ENCODE measurements at places on chromosomes 7 and 10.

DNA sequence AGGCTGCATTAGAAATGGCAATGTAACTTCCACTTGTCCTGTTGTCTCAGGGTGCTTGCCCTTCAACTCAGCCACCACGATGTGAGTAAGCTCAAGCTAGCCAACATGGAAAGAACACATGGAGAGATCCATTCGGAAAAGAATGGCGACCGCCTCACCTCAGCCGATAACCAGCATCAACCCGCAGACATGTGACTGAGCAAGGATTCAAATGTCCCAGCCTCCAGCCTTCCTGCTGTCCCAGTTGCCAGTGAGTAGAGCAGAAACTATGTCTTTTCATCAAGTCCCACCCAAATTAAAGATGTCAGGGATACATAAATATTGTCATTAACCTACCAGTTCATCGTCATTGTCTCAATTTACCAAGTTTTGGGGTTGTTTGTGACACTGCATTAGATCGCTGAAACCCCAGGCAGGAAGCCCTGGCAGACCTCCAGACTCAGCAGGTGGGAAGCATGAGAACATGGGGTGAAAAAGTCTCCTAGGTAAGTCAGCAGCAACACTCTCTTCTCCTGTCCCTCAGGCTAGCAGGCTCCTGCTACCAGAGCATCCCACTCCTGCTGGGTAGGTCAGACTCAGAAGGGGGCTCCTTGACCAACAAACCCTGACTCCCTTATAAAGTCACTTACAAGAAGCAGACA, 67.0 kb downstream of the OSBPL3 start:
- DNase-seq, result peak; percentile 63

DNA sequence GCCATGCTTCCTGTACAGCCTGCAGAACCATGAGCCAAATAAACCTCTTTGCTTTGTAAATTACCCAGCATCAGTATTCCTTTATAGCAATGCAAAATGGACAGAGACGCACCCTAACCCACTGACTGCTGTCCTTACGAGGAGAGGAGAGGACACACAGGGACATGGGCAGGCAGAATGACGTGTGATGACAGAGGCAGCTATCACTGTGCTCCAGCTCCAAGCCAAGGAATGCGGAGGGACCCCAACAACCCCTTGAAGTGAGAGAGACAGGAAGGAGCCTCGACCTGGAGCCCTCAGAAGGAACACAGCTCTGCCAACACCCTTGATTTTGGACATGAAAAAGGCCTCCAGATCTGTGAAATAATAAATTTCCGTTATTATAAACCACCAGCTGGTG, 46.6 kb upstream of the EBF3 start:
- DNase-seq, result no peak

DNA sequence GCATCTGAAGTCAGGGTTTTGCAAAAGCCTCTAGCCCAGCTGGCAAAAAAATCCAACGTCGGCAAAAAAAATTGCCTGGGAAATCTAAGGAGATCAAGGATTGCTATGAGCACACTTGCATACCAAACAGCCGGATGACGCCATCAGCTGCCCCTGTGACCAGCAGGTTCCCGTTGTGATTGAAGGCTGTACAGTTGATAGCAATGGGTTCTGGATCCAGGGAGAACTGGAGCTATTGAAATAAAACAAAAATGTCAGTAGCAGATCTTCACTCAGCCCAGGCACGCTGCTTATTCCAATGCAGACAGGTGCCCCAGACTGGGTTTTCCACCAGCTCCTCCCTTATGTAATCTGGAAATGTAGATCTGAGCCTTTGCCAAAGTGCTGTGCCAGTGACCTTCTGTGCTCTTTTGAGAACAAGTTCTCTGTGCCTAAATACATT, 18.7 kb upstream of the CYREN start:
- no peak for DNase-seq

DNA sequence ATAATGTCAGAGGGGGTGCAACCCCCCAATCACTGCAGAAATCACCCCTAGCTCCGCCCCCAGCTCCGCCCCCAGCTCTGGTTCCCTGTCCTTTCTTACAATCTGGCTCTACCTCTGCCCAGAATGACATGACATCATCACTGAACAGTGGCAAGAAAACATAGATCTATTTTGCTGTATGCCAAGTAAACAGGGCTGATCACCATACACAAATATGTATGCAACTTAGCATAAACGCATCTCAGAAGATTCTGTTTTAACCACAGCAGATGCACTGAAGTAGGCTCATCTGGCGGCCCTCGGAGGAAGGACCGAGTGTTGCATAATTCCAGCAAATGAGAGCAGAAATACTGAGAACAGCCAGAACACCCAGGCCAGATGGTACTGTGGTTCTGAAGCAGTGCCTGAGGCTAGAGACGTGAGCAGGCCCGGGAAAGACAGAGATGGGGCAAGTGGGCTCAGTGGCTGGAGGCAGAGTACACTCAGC, 293.3 kb upstream of the KLF14 start:
- DNase-seq, result peak; percentile 51

GRCh38 chr10:28833313-28833712, 156.0 kb downstream of the BAMBI start:
- no peak for DNase-seq

DNA sequence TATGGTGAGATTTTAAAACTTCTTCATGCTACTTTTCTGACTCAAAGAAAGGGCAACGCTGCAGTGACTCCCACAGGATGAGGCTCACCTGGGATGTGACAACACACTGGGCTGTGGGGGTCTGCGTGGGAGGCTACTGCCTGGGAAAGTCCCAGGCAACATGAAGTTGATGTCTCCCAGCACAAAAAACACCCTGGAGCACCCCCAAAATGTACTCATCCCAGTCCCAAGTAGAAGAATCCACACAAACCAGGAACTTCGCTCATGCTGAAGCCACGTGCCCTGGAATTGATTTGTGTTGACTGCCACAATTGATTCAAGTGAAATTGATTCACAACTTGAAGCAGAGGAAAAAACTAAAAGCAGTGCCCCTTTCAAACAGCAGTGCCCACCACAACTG, 24.9 kb upstream of the PTPRN2 start:
- no peak for DNase-seq

GRCh38 chr10:13402021-13402420, 53.9 kb upstream of the SEPHS1 start:
- no peak for DNase-seq

DNA sequence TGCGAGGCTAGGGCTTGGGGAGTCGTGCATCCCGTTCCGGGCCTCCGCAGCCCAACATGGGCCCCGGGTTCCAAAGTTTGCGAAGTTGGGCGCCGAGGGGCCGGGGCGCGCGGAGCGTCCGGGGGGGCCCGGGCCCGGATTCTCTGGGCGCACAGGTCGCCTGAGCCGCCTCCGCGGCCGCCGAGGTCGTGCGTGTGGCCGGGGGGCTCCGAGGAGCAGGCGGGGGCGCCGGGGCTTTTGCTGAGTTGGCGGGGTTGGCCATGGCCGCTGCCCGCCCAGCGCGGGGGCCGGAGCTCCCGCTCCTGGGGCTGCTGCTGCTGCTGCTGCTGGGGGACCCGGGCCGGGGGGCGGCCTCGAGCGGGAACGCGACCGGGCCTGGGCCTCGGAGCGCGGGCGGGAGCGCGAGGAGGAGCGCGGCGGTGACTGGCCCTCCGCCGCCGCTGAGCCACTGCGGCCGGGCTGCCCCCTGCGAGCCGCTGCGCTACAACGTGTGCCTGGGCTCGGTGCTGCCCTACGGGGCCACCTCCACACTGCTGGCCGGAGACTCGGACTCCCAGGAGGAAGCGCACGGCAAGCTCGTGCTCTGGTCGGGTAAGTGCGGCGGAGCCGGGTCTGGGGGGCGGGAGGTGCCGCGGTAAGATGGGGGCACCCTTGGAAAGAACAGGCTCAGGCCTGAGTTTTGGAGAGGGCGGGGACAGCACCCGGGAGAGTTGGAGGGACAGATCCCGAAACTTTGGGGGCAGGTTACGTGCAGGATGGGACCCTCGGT, 643 bp downstream of the SMO start:
- DNase-seq, result peak; percentile 20

- DNase-seq, result peak; percentile 47
These were observed 7.3 kb downstream of the FGFBP3 start for GRCh38 chr10:91901784-91902677.

DNA sequence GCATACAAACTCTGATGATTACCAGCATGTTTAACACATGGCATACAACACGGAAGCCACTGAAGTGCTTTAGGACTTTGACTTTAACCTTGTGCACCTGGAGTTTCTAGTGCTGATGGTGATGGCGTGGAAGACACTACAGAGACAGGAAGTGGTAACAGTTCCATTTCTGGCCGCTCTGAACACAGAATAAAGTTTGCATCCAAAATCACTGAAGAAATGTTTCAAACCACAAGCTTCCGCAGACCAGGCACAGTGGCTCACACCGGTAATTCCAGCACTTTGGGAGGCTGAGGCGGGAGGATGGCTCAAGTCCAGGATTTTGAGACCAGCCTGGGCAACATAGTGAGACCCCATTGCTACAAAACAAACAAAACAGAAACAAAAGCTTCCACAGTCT, 40.3 kb upstream of the TNPO3 start:
- DNase-seq, result no peak

GRCh38 chr7:139889186-139889871, 60.3 kb downstream of the TBXAS1 start:
- DNase-seq, result no peak

DNA sequence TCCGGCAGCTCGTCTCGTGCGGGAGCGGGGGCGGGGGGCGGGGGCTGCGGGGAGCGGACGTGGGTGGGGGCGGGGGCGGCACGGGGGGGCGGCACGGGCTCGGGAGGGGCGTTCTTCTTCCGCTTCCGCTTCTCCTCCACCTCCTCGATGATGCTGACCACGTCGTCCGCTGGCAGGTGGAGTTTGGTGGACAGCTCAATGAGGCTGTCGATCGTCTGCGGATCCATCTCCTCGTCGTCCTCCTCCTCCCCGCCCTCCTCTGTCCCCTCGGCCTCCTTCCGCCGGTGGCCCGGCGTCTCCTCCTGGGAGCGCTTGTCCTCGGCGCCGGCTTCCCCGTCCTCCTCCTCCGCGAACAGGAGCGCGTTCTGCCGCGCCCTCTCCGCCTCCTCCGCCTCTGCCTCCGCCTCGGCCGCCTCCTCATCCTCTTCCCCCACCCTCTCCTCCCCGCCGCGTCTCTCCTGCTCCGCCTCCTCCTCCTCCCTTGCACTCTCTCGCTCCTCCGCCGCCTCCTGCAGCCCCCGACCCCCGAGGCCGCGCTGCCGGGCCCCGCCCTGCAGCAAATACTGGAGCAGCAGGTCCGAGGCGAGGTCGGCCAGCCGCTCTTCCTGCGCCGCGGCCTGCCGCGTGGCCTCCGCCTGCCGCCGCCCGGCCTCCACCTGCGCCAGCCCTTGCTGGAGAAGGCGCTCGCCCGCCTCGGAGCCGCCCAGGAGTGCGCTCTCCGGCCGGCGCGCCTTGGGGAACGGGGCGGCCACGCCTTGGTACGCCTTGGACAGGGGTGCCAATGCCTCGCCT, 1.9 kb downstream of the VGF start:
- no peak for DNase-seq

DNA sequence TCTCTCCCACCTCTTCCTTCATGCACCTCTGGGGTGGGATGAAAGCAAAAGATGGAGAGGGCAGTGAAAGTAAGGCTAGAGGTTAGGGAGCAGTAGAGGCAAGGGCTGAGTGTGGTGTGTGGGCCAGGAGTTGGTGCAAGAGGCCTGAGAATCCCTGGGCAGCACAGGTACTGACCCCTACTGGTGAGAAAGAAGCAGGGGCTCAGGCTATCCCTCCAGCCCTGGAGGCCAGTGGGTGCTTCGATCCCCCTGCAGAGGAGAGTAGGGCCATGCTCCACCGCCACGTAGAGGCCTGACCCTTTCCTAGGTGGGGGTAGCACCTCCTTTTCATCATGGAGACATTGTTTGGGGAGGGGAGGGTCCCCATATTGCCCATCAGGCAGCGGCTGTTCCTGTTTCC, 9.8 kb downstream of the CDHR1 start:
- no peak for DNase-seq

- DNase-seq, result no peak
These were observed 1008.8 kb downstream of the KCNMA1 start for GRCh38 chr10:76628801-76629200.

DNA sequence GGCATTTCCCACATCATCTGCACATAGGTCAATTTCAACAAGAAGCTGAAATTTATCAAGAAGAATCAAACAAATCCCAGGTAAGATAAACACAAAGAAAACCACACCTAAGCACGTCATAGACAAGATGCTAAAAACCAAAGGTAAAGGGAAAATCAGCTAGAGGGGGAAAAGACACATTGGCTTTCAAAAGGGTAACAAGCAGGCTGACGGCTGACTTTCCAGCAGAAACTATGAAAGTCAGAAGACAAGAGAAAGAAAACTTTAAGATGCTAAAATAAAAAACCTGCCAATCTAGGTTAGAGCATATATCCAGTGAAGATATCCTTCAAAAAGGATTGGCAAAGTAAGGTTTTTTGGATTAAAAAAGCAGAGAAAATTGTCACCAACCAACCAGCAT, 59.9 kb upstream of the RHEB start:
- peak; percentile 33 for DNase-seq

DNA sequence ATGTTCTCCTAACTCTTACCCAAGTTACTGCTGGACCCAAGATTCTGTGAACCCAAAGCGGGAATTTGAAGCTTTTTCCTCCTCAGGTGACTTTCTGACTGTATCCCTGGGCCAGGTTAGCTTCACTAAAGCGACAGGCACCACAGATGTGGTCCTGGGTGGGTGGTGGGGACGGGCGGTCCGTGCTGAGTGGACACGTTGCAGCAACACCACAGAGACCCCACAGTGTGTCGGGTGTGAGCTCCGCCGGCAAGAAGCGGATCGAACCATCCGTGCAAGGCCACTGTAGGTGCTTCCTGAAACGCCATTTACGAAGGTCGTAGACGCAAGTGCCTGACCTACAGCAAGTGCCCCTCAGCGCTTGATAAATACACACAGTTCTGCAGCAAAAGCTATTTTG, 325.9 kb downstream of the ADARB2 start:
- no peak for DNase-seq

- DNase-seq, result peak; percentile 73
These were observed 153.1 kb upstream of the MEOX2 start for GRCh38 chr7:15839416-15840100.

DNA sequence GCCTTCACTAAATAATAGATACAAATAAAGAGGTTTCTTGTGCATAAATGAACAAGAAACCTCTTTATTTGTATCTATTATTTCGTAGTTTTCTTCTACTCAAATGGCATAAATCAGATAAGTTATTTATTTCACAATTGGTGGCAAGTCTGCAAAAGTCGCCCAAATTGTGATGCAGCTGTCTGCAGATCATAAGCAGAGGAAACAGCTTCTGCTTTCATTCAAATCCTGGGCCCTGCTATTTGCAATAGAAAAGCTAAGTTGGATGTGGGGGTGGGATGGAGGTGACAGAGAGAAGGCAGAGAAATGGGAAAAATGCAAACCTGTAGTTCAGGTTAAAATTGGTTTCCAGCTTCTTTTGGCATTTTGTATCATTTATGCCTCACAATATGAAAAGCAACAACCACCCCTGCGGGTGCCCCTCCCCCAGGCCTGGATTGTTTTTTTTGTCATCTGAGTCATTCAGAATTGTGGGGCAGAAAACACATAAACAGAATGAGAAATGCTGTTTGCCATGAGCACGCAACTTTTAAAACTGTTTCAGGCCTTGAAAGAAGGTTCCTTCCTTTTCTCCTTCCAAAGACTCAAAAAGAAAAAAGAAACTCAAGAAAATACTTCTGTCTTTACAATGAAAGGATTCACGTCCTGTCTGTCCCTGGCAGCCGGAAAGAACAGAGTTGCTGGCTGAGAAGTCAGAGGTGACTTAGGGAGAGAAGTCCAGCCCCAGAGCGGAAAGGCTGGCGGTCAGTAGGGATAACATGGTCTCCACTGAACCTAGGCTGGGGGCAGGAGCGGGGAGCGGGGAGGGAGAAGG, 132.9 kb downstream of the BAMBI start:
- peak; percentile 20 for DNase-seq

- no peak for DNase-seq
These were observed 5.6 kb upstream of the MTPAP start for GRCh38 chr10:30354669-30355068.

- DNase-seq, result no peak
These were observed 929 bp upstream of the HGF start for GRCh38 chr7:81770728-81771223.
